Activated CD4-positive, alpha-beta T cell treated with anti-CD3 and anti-CD28 coated beads, Interleukin-2, amount 50 U/mL, for 4 hours (primary cell): ENCODE measurements at places on chromosomes 11 and 22.

DNA sequence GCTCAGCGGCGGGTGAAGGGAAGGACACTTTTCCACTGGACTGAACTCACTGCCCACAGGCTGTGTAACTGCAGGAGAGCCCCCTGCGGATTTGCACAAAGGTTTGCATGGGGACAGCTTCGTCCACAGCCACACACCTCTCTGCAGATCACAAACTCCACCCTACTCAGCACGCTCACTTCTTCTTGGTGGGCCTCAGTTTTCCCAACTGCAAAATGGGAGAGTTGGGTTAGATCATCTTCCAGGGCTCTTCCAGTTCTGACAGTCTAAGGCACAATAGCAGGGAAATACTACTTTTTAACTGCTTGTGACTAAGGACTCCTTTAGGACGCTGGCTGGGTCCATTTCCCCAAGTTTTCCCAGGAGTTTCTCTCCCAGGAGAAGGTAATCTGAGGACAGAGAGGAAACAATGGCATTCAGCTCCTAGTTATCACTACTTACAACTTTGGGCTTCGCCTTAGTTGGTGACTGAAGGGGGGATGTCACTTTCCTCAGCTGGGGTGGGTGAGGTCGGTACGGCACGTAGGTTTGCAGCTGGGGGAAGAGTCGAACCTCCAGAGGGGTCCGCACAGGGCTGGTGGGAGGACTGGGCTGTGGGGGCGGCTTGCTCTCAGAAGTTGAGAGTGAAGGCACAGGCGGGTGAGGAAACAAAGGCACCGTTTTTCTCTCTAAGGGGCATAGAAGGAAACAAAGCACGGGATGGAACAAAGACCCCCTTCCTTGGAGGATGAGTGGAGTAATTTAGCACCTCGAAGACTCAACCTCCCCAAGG, 55.8 kb downstream of the C11orf58 start:
- no peak for DNase-seq

DNA sequence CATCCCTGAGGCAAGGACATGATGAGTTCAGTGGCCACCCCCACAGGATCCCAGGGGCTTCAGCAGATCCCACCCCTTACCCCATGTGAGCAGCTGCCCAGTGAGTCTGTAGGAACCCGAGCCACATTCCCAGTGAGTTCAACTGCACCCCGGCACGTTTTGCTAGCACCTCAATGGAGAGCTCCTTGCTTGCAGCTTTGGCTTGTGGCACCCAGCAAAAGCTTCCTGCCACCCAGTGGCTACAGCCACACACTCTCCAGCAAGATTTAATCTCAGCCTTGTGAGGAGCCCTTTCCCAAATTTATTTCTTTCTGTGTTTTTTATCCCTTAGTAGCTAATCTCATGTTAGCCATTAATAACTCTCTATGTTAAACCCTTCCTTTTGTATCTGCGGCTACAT, 4.0 kb downstream of the SAA1 start:
- DNase-seq = no peak

DNA sequence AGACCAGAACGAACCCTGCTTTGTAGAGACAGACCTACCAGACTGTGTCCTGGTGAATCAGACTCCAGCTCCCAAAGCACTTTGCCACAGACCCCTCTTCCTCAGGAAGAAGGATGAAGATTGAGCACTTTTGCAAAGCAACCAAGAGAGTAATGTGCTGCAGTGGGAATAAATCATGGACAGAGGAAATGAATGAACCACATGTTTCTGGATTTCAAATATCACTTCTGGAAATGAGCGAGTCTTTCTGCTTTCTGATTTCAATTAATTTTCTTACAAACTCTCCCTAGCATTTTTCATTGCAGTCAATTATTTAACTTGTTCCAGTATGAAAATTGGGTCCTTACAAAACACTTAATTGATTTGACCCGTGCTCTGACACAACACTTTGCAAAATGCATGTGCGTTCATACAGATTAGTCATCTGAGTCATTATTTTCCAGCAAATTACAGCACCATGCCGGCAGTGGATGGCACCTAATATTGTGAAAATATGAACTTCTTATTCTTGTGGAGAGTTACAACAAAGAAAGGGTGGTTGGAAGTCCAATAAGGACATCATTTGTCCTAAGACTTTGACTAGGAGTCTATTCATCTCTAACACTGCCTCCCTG, 315.9 kb upstream of the CCDC90B start:
- DNase-seq = no peak

DNA sequence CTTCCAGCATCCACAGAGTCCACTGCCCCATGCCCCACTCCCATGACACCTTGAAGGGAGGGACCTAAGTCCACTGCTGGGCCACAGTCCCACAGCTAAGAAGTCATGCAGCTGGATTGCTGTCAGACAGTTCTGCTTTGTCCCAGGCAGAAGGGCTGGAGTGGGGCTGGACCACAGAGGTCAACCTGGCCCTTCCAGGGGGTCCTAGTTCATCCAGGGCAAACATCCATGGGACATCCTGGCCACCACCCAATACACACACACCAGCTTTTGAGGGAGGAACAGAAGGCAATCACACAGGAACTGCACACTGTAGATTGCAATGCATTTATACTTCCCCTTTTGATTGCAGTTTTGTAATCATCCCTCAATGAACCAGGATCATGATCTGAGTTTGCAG, 11.3 kb upstream of the APOL4 start:
- no peak for DNase-seq

GRCh38 chr11:96037405-96037949, 113.6 kb upstream of the MTMR2 start:
- no peak for DNase-seq
